ENCODE measurements at places on chromosomes 1 and 21. TPM values are rescaled to one million over a fixed set of nuclear protein-coding genes. Genes with fewer than 3 reads are reported as not detected.

TMCC2 gene
- total RNA-seq = 46.3 TPM

GBP5 gene
- total RNA-seq = not detected

DYNLT5 gene
- 2.8 TPM for total RNA-seq

GLMN gene
- 32.6 TPM for total RNA-seq
